ENCODE measurements at places on chromosomes 6 and 20.
A peak's percentile ranks its signal among the peaks of the same experiment; 100 is the strongest.

GRCh38 chr6:70673054-70673453, 5.4 kb downstream of the SMAP1 start:
- DNase-seq: no peak

DNA sequence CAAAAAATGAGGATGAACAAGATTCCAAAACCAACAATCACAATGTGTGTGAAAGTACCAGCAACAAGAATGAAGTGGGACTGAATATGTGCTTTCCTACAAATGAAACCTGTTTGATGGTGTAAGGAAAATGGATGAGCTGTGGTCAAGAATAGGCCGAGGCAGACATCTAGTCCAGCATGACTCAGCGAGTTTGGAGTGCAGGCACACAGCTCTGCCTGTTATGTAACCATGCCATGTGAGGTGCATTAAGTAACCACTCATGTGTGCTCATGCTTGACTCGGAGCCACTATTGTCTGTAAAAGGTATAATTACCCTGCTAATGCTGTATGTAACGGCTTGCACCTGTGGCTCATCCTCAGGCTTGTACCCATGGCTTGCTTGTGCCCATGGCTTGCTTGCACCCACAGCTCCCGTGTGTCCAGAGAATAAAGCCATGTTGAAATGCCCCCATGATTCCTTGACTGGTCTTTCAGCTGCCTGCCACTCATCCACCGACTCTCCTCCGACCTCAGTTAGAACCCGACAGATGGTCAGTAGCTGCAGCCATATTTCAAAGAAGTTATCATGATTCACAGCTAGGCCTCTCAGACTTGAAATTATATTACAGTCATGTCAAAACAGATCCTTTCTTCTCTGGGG, 98.7 kb downstream of the BACH2 start:
- DNase-seq: no peak

- no peak for DNase-seq
These were observed 28.4 kb downstream of the CHMP4B start for GRCh38 chr20:33839591-33839990.

DNA sequence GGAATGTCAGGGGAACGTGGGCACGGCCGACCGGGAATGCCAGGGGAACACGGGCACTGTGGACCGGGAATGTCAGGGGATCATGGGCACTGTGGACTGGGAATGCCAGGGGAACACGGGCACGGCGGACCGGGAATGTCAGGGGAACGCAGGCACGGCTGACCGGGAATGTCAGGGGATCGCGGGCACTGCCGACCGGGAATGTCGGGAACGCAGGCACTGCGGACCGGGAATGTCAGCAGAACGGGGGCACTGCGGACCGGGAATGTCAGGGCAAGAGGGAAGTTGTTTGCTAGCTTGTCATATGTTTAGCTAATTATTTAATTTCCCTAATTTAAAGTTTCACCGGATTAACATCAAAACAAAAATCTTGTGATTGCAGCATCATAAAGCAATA, 37.4 kb upstream of the BHLHE23 start:
- no peak for DNase-seq

GRCh38 chr6:135228486-135228885, 47.4 kb downstream of the MYB start:
- no peak for DNase-seq

GRCh38 chr6:52790861-52791260, 12.8 kb downstream of the GSTA1 start:
- no peak for DNase-seq

DNA sequence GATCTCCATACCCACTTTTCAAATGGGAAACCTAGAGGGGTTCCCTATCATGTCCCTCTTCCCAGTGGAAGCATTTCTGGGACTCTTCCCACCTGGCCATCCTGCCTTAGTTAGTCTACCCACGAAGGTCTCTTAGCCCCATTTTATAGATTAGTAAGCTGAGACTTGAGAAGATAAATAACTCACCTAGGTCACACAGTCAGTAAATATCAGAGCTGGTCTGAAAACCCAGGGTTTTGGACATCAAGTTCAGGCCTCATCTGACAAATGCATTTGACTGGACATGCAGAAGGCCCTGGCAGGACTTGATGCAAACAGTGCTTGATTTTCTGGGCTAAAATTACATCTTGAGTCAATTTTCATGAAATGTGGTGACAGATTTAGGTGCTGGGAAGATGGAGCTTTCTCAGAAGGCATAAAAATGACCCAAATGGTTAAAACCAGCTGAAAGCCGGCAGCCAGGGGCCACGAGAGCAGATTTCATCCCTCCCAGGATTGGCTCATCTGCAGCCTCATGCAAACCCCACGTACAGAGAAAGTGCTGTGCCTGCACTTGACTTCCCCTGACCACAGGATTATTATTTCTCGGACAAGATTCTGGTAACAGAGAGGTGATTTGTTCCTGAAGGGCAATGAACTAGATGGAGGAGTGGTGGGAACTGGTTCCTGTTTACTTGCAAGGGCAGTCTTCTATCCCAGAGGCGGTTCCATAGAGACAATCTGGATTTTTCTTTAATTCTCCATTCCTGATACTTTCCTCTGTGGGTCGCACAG, 23.1 kb downstream of the CPNE5 start:
- DNase-seq: no peak

- DNase-seq: no peak
These were observed 83.0 kb downstream of the TMEM242 start for GRCh38 chr6:157240059-157240959.

DNA sequence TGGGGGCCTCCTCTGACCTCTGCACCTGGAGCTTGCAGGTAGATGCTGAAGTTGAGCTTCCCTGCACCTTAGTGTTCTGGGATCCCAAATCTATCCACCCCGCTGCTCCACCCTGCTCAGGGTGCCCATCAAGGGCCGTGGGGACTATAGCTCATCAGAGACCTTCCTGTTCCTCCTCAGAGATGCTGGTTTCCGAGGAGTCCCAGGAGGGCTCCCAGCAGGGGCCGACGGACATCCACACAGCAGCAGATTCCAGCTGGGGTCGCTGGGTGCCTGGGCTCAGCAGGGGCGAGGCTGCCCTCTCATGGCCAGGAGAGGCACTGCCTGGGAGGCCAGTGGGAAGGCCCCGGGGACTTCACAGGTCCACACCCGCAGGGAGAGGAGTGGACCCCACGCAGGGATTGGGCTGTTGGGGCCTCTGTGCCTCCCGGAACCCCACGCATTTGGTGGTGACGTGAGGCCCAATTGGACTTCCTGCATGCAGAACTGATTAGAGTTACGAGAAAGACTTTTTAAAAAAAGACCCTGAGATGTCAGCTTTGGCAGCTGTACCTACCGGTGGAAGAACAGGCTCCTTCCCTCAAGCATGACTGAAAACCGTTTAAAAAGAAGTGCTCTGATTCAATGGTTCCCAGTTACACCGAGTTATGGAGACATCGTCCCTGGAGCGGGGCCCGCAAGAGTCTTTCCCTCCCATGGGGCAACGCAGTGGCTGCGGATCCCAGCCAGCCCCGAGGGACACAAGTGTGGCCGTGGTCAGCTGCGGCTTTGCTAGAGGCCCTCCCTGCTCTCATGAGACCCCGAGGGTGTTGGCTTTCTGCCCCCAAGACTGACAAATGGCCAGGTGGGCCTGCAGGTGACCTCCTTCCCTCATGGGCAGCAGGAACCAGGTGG, 25.3 kb upstream of the SLCO4A1 start:
- DNase-seq: peak; percentile 46

Data from stimulated activated CD8-positive, alpha-beta memory T cell treated with anti-CD3 and anti-CD28 coated beads, Interleukin-4, amount 100 ng/mL, for 4 hours (primary cell).